ENCODE measurements at places on chromosomes 6 and 20. TPM values are rescaled to one million over a fixed set of nuclear protein-coding genes. Genes with fewer than 3 reads are reported as not detected.

- no peak overlapping the region for H3K27ac ChIP-seq
- DNase-seq: no peak
Measured at GRCh38 chr20:53296451-53297153, 297.0 kb downstream of the ZNF217 start.

DNA sequence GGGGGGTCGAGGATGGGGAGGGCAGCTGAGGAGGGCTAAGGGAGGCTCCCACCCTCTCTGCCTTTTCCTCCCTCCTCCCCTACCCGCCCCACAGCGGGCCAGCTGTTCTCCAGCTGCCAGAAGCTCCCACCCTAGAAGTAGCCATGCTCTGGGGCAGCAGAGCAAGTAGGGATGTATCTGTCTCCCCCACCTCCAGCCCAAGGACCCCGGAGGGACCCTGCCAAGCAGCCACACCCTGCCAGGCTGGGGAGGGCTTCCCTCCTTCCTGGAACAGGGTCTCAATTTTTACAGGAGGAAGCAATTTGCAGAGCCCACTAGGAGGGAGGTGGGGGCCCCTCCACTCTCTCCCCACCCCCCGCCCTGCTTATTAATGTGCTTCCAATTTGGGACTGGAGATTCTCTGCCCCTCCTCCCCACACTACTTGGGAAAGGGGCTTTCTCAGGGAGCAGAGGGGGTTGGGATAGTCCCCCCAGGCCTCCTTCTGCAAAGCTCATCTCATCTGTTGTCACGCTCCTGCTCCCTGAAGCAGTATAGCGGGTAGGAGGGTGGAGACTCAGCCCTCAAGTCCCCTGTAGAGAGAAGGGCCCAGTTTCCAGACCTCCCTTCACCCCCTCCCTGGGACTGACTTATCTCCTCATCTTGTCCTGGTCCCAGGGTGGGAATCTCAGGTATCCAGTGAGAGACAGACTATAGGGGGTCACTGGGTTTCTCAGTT, 4.5 kb downstream of the TEAD3 start:
- H3K4me3 ChIP-seq: peak overlapping the region; percentile 40
- peaks cover 68% of the 10 kb centered on the region for H3K4me1 ChIP-seq
- H3K27me3 ChIP-seq: no peaks in the 10 kb centered on the region
- DNase-seq: no peak
- H3K36me3 ChIP-seq: no peaks in the 10 kb centered on the region

GRCh38 chr20:3854462-3854871, 7.8 kb downstream of the MAVS start:
- no peaks in the 10 kb centered on the region for H3K27me3 ChIP-seq
- H3K36me3 ChIP-seq: peaks cover 22% of the 10 kb centered on the region
- no peak overlapping the region for H3K4me3 ChIP-seq
- no peaks in the 10 kb centered on the region for H3K4me1 ChIP-seq
- H3K27ac ChIP-seq: no peak overlapping the region

DNA sequence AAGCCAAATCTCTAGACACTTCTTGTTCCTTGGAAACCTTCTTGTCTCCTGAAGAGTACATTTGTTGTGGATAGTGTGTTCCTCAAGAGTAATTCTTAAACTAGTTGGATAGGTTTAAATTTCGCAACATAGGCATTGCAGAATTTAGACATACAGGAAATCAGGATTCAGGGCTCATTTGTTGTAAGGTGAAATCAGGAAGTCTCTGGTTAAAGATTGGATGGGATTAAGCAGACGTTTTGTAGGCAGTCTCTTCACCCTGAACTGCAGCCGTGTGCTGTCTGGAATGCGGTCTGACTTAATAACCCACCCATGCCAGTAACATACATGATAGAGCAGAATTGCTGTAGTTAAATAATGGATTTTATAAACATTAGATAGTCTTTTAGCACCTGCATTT, 21.7 kb downstream of the HIVEP1 start:
- peaks cover 37% of the 10 kb centered on the region for H3K36me3 ChIP-seq
- H3K27ac ChIP-seq: peak overlapping the region; percentile 92
- H3K27me3 ChIP-seq: no peaks in the 10 kb centered on the region
- no peak for DNase-seq

DNA sequence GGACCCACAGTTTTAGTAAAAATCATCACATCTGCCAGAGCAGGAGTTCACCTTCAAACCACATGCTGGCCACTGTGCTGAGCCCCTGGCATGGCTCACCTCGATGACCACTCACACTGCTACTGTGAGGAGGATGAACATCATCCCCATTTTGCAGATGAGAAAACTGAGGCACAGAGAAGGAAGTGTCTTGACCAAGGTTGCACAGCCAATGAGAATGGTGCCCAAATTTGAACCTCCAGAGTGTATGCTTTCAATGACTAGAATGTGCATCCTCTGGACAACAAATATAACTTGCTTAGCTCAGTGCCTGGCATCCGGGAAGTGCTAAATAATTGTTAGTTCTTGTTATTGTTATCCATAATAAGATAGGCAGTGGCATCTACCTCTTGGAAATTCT, 37.2 kb upstream of the FAM83D start:
- no peak overlapping the region for H3K27ac ChIP-seq
- no peak for DNase-seq
- peaks cover 2% of the 10 kb centered on the region for H3K4me1 ChIP-seq
- peaks cover 21% of the 10 kb centered on the region for H3K27me3 ChIP-seq
- no peaks in the 10 kb centered on the region for H3K36me3 ChIP-seq

DNA sequence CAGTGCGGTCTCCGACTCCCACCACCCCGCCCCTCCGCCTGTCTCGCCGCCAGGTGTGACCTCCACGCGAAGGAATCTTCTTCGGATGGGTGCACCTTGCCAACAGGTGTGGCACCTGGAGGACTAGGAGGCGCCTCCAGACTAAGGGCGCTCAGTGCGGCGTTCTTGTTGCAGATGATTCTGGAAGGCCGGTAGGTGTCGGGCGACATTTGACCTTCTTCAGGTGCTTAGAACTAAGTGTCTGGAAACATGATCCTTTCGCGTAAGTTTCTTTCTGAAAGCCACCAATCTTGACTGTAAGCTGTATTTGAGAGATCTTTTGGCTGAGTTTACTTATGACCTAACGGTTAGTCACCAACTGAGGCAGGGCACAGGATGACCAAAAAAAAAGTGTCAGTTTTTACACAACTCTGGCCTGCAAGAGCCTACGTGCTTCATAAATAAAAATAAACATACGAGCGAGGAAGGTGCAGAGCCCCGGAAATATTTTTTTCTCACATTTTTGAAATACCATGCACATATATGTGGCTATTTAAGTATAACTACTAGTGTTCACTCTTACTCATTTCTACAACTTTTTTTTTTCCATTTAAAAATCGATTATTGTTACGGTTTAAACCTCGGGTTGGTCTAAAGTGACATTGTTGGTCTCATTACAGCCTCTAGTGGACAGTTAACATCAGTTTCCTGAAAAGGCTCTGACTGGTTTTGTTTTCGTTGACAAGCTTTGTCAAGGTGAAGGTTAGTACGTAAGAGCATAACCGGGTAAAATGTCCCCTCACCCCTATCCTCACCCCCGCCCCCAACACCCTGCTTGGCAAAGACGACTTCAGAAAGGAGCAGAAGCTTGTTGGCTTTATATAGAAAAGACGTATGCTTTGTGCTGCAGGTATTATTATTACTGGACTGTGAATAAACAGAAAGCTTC, 1.6 kb upstream of the ATXN1 start:
- no peaks in the 10 kb centered on the region for H3K36me3 ChIP-seq
- H3K4me3 ChIP-seq: peak overlapping the region; percentile 97
- peak overlapping the region; percentile 95 for H3K27ac ChIP-seq
- peaks cover 53% of the 10 kb centered on the region for H3K4me1 ChIP-seq
- DNase-seq: no peak

DNA sequence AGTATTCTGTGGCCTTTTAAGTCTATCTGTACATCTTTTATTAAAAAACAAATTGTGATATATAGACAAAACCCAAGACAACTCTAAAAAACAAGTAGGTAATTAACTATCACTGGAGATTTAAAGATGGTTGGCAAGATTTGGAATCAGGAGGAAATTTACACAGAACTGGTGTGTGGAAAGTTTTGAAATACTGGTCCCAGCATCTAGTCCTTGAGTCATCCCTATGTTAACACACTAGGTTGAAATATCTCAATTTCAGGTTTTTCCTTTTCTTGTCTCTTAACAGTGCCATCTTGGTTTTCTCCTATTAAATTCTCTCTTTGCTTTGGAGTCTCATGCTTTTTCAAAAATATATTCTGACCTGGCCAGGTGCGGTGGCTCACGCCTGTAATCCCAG, 27.5 kb downstream of the SASH1 start:
- no peaks in the 10 kb centered on the region for H3K36me3 ChIP-seq
- no peak overlapping the region for H3K4me3 ChIP-seq
- no peaks in the 10 kb centered on the region for H3K27me3 ChIP-seq
- peaks cover 18% of the 10 kb centered on the region for H3K4me1 ChIP-seq

The GPX5 gene
- total RNA-seq: not detected

The TSHZ2 gene
- total RNA-seq: 31.0 TPM

The SNAP25 gene
- 4.8 TPM for total RNA-seq
